ENCODE measurements at places on chromosomes 11 and 22. TPM values are rescaled to one million over a fixed set of nuclear protein-coding genes. Genes with fewer than 3 reads are reported as not detected.

EFCAB6 gene
- 0.40 TPM for total RNA-seq

FHIP1B gene
- 11.7 TPM for total RNA-seq

SLC22A25 gene
- total RNA-seq, result not detected

LUZP2 gene
- total RNA-seq, result 0.32 TPM

RFPL1 gene
- total RNA-seq, result not detected

SMIM38 gene
- total RNA-seq, result 0.05 TPM

DEPDC7 gene
- 1.3 TPM for total RNA-seq

GNAZ gene
- total RNA-seq, result 3.8 TPM

GRCh38 chr11:74090701-74091100 lies 80.1 kb downstream of the C2CD3 start:
- DNase-seq, result no peak

- DNase-seq, result no peak
Observed at GRCh38 chr22:33697640-33698039, 222.6 kb downstream of the LARGE1 start.

DNA sequence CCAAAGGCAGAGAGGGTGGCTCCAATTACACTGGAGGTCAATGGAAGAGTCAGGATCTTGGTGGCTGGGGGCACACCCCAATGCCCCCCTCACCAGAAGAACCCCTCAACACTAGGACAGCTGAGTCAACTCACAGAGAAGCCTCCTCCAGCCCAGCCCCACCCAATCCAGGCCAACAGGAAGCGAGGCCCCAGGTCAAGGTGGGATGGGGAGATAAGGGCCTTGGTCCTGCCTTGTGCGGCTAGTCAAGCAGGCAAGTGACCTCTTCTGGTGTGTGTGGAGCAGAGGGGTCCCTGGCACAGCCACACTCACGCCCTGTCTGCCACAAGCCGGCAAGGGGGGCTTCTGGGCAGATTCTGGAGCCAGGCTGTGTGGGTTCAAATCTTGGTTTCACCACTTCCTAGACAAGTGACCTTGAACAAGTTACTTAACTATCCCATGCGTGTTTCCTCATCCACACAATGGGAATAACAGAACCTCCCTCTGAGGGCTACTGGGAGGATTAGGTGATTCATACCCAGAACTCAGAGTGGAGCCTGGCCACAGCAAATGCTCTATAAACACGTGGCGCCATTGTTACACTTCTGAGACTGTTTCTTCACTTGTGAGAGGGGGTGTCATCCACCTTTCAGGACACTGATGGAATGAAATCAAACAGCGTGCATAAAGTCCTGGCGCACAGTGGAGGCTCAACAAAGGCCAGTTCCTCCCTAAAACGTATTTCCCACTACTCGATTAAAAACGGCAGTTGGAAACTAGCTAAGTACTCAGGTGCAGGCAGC lies 3.2 kb downstream of the TTLL12 start:
- no peak for DNase-seq

DNA sequence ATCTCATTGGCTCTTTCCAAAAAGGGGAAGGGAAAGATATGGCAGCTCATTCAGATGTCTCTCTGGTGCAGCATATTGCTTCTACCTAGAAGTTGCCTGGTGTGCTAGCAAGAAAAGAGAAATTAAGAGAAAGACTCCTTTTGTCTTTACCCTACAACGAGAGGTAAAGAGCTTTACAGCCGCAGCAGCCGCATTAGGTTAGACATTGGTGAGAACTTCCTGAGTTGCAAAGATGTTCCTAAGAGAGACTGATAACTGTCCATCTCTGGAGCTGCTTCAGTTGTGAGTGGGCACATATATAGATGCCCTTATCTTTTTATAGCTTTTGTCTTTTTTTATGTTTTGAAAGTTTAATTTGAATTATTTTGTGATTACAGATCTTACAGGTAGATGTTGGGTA lies 80.8 kb upstream of the NNMT start:
- no peak for DNase-seq

DNA sequence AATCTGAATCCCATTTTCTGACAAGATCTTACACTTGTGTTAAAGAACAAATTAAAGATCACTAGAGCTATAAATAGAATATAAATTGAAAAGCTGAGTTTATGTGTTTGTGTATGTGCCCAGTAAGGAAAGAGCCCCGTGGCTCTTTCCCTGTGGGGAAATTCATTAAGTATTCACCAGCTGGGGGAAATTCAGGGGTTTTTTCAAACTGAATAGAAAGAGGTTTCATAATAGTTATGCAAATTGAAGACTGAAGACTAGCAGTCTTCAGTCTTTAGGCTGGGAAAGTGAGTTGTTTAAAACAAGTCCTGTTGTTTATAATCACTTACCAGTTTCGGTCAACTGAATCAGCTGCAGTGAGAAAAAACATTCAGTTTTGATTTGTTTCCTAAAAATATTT lies 11.3 kb upstream of the MS4A7 start:
- DNase-seq, result no peak

DNA sequence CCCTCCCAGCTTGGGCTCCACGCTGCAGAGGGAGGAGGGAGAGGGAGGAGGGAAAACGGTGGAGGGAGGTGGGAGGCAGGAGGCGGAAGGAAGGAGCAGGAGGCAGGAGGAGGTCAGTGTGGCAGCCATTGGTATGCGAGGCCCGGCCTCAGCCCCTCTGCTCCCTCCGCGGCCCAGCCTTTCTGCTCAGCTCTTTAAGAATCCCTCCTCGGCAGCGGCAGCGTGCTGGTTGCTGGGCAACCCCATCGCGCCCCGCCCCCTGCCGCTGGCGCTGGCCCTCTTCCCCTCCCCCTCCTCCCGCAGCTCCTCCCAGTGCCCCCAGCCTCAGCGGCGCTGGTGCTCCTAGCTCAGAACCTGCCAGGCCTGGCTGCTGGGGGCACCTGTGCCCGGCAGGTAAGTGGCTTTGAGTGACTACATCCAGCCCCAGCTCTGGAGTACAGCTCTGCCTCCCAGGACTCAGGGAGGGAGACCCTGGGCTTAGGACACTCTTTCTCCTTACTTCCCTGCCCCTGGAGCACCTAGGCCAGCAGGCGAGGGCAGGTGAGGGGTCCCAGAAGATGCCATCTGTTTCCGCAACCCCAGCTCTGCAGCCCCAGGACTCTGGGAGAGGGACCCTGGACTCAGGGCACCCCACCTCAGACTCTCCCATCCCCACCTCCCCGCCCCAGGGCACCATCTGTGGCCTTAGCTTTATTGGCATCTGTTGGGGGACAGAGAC lies 7.2 kb upstream of the FLRT1 start:
- no peak for DNase-seq

GRCh38 chr11:61555051-61555969 lies 25.6 kb downstream of the SYT7 start:
- DNase-seq, result no peak

- DNase-seq, result no peak
Observed at GRCh38 chr11:115566180-115566764, 62.1 kb upstream of the CADM1 start.

DNA sequence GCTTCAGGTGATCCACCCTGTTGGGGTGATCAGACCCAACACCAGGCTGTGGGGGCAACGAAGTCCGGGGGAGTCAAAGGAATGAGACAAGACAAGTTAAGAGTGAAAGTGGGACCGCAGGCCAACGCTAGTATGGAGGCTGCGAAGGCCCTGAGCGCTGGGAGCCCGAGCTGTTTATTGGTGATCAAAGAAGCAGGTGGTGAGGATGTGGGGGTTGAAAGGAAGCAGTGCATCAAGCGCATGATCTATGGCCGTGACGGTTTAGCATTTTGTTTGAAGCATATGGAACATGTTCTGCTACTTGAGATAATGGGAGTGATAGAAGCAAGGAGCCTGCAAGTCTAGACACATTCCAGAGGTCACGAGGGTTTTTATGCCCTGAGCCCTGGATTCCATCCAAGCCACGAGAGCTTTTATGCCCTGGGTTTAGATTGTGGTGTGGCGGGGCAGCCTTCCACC lies 49.5 kb downstream of the MCHR1 start:
- no peak for DNase-seq
